CD4-positive, alpha-beta T cell treated with Interleukin-15 for 4 hours (primary cell): ENCODE measurements at places on chromosomes 4 and X.

DNA sequence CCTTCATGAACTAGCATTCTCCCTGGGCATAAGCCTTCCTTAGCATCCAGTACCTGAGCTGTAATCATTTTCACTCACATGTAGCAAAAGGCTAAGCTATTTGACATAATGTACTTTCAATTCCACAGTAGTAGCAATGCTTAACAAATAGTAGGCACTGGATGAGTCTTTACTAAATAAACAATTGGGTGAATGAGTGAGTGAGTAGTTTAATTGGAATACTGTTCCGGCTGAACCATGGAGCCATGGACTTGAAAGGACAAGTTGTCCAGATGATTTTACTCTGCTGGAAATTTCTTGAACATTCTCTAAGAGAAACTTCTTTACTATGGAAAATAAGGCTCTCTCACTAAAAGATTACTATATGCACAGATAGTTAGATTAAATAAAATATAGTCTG lies 159.3 kb downstream of the FAM47B start:
- no peak for DNase-seq

- DNase-seq: peak; percentile 67
Measured at GRCh38 chr4:26074712-26075430, 160.9 kb downstream of the SMIM20 start.

- no peak for DNase-seq
Measured at GRCh38 chrX:47232197-47232802, 509 bp upstream of the USP11 start.

- DNase-seq: no peak
Measured at GRCh38 chrX:112008724-112009123, 73.9 kb downstream of the TRPC5 start.

GRCh38 chr4:150310159-150310895 lies 232.1 kb downstream of the DCLK2 start:
- DNase-seq: no peak

GRCh38 chr4:142523111-142523510 lies 323.0 kb downstream of the INPP4B start:
- DNase-seq: no peak

GRCh38 chrX:66076801-66077200 lies 36.9 kb upstream of the VSIG4 start:
- DNase-seq: no peak

DNA sequence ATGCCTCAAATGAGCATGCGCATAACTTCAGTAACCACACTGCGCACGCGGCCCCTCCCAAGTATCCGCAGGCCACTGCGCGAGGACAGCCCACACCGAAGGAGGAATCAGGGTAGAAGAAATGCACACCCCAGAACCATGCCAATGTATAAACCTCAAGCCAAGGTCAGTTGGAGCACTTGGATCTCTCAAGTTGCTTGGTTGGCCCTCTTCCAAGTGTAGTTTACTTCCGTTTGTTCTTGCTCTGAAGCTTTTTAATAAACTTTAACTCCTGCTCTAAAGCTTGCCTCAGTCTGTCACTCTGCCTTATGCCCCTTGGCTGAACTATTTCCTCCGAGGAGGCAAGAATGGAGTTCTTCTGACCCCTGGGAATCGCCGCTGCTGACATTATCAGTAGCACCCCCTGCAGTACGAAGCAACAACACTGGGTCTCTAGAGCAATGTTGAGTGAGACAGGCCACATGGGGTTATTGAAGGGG lies 22.0 kb upstream of the SPINK2 start:
- DNase-seq: no peak

DNA sequence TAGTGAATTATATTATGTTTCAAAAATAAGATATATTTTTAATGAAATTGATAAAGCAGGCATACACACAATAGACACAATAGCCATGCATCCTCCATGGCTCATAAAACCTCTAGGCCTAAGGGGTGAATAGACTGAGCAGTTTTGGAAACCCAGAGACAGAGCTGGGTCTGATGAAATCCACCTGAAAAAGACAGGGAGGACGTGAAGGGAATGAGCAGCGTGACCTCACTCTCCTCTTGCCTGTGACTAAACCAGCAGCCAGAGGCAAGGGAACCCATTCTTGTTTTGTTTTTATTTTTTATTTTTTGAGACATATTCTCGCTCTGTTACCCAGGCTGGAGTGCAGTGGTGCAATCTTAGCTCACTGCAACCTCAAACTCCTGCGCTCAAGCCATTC lies 424.4 kb upstream of the FAM241A start:
- DNase-seq: no peak

DNA sequence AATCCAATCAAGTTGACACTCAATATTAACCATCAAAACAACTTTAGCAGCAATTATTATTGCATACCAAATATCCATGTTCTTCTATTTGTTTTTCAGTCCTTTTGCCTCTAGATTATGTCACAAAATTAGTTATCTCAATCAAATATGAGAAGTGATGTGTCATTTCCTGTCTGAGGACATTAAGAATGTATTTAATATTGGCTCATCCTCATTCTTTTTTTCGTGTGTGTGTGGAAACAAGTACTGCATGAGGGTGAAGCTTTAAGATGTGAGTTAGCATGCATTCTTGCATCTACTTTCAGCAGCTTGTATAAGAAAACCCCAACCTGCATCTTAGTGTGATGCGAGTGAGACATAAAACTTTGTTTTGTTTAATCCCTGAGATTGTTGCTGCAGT lies 301.4 kb downstream of the GRIA2 start:
- no peak for DNase-seq

DNA sequence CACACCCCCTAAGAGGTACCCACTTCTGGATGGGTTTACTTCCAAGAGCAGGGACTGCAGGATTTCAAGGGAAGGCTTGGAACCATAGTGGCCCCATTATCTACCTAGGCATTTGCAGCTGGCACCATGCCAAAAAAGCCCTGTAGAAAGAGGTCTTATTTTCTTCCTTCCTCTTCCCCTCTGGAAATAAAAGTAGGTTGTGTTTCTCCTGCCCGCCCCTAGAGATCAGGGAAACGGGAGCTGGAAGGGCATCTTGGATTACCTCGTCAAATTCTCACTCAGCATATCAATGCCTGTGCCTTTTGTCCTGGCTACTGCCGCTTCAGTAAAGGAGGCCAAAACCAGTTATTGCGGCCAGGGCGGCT lies 1.6 kb downstream of the SCD5 start:
- no peak for DNase-seq

- no peak for DNase-seq
Measured at GRCh38 chr4:15501941-15502340, 32.3 kb downstream of the CC2D2A start.

DNA sequence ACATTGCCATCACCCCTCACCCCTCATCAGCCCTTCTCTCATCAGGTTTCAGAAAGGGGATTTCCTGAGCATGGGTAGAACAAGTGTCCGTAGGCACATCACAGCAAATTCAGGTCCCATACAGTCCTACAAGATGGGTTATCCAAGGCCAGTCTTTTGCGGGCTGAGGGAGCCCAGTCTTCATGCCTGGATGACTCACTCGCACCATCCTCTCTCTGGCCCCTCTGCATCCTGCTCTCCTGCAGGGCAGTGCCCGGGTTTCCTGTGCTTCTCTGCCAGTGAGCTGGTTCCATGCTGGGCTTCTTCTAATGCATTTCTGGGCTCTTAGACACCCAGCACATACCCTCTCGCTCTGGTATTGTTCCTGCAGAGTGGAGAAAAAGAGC lies 7.3 kb upstream of the INTS6L start:
- no peak for DNase-seq

DNA sequence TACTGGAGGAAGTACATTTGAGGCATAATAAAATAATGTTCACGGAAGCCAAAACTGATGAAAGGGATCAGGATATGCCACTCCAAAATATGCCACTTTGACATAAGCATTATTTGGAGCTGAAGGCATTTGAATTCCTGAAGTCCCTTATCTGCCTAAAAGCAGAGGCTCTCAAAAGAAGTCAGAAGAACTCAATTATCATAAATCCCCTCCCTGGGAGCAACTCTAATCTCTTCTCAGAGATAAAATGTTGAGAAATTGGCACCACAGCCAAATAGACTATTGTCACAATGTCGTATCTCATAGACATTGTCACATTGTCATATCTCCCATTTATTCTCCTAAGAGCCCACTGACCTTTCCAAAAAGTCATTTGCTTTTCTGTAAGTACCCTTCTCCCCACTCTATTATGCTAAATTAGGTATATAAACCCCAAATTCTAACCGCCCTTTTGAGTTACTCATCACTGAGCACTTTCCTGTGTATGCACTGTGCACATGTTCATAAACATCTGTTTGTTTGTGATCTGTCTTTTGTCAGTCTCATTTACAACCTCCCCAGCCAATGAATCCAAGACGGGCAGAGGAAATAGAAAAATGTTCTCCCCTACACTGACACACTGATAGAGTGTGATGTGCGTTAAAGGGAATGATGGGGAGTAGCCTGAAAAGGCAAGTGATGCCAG lies 78.5 kb upstream of the NAF1 start:
- DNase-seq: no peak

GRCh38 chr4:38102957-38103588 lies 142.9 kb downstream of the PTTG2 start:
- DNase-seq: no peak

- no peak for DNase-seq
Measured at GRCh38 chrX:53695946-53696549, 9.5 kb upstream of the HUWE1 start.

DNA sequence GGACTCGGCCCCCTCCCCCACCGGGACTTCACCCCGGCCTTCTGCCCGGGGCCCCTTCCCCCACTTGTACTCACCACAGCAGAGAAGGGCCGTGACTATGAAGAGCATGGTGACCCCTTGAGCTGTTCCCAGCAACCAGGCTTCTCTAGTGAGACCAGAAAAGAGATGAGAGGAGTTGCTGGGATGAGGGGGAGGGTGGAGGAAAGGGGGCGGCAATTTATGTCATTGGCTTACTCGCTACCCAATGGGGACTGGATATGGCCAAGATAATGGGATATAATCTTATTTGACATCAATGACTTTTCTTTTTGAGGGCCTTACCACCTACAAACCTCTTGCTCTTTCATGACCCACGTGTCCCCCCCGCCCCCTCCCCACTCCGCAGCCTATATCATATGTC lies 9.9 kb downstream of the IGSF1 start:
- DNase-seq: no peak

GRCh38 chr4:151824656-151825055 lies 63.8 kb upstream of the GATB start:
- no peak for DNase-seq
